ENCODE measurements at places on chromosomes 5 and 9.

- DNase-seq = no peak
Measured at GRCh38 chr5:55708732-55709131, 3.4 kb downstream of the SLC38A9 start.

DNA sequence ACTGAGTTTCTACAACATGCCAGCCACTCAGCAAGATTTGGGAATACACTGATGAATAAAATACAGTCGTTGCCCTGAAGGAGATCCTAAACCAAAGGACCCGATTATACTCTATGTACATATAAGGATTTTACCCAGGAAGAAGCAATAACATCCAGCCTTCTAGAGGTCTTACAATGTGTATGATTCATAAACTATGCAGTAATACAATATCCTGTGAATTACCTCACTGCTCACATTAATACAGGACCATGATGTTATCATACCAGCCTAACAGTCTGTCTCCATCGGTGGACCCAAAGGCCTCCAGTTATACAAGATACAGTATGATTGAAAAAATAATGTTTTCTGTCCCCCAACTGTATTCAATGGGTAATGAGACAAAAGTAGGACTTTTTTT lies 310.5 kb upstream of the TRPM3 start:
- DNase-seq = no peak

DNA sequence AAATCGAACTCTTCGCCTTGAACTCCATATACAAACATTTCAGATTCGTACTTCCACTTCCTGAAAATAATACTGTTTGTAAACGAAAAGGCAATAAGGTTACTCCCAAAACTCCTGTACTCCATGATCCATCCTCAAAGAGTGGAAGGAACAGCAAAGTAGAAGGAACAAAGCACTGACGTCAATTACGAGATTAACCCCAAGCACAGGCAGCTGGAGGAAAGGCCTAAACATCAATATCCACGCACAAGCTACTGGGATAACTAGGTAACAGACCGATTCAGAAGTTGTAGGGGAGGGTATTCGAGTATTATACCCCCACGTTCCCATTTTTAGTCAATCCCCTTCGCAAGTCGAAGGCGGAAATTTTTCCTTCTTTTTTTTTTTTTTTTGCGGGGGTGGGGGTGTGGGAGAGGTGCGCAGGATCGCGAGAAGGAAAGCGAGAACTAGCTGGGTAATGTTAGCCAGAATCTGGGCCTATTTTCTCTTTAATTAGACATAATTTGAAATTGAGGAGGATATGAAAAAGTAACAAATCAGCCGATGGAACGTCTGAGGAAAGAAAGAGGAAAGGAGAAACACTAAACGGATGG lies 909 bp downstream of the AFF4 start:
- no peak for DNase-seq

- DNase-seq = no peak
Measured at GRCh38 chr5:148685520-148686134, 31.3 kb upstream of the HTR4 start.

- peak; percentile 60 for DNase-seq
Measured at GRCh38 chr9:119963258-119963797, 594.1 kb upstream of the BRINP1 start.

GRCh38 chr9:111175350-111175749 lies 137.1 kb upstream of the LPAR1 start:
- DNase-seq = no peak

DNA sequence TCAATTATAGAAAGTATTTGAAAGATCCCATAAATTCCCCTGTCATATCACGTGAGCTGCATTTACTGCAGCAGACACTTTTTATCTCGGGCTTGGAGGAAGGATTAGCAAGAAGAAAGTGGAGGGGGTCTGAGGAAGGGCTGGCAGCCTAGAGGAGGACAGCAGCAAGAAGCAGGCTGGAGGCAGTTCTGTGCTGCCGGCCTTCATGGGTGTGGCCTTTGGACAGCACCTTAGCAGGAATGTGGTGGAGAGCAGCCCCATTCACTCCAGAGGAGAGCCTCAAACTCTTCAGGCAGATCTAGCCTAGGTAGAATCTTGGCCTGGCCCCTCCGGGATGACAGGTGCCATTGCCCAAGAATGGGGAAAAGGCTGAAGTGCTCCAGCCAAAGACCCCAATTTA lies 89.8 kb upstream of the GABRP start:
- no peak for DNase-seq

- DNase-seq = no peak
Measured at GRCh38 chr5:176761755-176762154, 48.6 kb upstream of the UNC5A start.

DNA sequence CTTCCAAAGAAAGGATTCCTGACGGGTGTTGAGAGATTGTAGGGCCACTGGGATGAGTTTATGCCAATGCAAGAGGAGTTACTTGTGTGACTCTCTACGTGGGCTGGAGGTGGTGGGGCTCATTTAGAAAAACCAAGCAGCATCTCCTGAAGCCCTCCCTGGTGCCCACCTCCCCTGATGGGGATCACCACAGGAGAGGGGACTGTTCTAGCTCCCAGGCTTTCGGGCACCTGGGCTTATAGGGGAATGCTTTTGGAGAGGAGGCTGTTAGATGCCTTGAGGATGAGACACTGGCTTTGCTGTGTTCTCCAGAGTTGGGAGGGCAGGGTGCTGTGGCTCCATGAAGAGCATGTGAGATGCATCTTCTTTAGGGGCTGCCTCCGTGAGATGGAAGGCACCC lies 65.0 kb downstream of the IRX1 start:
- DNase-seq = no peak

DNA sequence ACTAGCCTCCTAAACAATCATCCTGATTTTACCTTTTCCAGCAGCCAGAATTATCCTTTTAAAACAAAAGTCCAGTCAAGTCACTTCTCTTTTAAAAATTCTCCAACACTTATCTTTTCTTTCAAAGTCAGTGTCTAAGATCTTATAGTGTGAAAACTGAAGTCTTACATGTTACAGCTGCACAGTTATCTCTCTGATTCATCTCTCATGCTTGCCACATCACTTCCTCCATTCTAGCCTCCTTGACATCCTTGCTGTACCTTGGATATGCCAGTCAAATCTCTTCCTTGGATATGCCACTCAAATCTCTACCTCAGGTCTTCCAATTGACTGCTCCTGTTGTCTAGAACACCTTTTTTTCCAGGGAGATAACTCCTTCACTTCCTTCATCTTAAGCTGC lies 361.7 kb upstream of the FTMT start:
- no peak for DNase-seq

DNA sequence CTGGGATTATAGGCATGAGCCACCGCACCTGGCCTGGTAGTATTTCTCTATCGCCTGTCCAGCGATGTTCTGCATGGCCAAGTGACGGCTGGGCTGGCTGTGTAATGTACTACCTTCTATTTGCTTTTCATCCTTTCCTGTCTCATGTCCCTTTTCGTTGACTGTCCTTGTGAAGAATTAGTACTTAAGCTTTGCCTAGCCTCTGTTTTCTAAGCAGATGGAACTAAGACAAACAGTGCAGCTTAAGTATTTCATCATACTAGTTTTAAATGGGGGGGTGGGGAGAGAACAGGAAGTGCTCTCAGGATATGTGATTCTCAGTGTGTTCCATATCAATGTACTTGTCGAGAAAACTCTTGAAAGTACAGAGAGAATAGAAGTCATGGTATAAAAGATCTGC lies 31.7 kb upstream of the CCL21 start:
- no peak for DNase-seq

GRCh38 chr5:92409134-92409533 lies 1026.0 kb upstream of the ARRDC3 start:
- no peak for DNase-seq

GRCh38 chr5:23028445-23029021 lies 175.4 kb upstream of the CDH12 start:
- DNase-seq = no peak

DNA sequence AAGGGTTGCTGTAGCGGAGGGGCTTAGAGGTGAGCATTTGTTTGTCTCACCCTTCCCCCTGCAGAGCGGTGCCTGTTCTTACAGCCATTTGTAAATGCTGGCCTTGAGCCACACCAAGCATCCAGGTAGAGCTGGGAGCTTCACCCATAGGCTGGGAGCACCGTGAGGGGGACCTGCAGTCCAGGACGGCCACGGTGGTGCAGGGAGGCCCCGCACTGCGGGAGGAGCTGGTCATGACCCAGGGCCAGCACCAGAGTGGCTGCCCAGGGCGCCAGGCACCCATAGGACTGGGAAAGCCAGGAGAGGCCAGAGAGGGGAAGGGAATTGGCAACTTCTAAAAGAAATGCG lies 197.3 kb upstream of the ADAMTS16 start:
- no peak for DNase-seq

DNA sequence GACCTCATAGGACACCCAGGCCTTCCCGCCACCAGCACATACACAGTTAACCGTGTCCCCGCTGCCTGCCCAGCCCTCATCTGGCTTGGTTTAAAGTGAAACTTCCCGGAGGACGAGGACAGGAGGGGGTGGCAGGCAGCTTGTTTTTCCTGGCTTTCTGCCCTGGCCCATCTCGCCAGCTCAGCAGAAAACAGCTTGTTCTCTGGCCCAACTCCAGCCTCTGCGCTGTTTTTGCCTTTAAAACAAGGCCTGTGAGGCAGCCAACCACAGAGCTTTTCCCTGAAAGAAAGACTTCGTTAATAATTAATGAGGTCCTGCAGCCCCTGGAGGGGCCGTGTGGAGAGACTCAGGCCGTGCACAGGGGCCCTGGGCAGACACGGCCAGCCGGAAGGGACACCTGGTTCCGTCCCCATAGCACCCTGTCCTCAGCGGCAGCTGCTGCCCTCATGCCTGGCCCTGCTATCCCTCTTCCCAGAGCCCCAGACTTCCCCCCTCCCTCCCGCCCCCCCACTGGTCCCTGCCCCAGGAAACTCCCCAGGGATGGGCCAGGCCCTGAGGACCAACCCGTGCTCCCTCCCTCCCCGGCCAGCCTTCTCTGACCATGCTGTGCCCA lies 108.7 kb downstream of the RXRA start:
- no peak for DNase-seq

DNA sequence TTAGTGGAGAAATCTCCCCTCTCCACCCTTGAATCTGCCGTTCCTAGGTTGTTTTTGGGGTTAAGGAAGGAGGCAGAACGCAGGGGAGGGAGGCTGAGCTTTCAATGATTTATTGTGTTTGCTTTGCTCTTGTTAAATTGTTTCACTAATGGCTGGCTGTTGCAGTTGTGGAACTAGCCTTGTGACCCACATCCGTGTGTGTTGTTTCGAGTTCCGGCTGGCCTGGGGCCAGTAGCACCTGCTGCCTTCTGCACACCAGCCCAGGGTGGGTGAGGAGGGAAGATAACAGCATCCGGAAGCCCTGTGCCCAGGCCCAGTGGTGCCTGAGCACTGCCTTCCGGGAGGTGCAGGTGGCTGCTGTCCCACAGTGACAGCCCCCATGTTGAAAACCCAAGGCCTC lies 3.6 kb downstream of the ERGIC1 start:
- DNase-seq = no peak

DNA sequence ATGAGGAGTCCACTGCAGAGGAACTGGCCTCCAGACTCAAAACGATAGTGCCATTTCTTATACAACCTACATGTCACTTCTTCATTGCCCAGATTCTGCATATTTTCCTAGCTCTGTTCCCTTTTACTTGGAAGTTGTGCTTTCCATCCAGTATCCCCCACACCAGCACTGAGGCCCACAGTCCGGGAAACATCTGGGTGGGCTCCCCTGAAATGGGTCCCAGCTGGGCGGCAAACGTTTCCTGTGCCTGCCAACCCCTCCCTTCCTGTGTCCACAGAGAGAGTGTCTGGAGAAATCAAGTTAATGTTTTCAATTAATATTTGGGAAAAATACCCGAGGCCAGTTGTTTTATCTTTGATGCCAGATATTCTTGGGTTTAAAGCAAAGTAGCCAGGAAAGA lies 111.8 kb downstream of the COL23A1 start:
- DNase-seq = no peak

- no peak for DNase-seq
Measured at GRCh38 chr9:114370968-114371320, 16.8 kb downstream of the AKNA start.

DNA sequence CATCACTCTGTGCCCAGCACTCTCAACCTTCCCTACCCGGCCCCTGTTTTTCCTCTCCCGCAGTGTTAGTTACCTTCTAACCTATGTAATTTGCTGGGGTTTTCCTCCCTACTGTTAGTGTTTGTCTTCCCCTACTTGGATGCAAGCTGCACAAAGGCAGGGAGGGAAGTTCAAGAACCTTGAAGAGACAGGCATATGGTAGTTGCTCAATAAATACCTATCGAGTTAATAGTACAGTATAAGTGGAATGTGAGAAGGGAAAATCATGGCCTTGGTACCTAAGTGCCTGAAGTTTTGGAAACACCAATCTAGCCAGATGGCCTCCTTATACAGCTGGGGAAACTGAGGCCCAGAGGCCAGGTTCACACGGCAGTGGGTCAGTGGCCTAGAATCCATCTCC lies 24.2 kb downstream of the PDGFRB start:
- no peak for DNase-seq

DNA sequence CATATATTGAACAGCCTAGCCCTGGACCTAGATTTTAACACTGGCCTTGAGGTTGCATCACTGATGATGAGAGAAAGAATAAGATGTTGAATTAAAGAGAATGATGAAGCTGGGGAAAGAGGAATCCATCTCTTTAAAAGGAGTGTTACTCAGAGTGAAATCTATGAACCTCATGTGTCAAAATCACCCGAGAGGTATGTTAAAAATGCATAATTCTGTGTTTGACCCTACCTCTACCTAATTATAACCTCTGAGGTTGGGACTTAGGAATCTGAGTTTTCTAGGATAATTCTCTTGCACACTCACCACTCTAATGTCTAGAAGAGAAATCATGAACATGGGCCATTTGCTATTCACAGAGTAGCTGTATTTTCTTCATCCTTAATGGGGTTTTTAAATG lies 479.4 kb downstream of the ENC1 start:
- no peak for DNase-seq

DNA sequence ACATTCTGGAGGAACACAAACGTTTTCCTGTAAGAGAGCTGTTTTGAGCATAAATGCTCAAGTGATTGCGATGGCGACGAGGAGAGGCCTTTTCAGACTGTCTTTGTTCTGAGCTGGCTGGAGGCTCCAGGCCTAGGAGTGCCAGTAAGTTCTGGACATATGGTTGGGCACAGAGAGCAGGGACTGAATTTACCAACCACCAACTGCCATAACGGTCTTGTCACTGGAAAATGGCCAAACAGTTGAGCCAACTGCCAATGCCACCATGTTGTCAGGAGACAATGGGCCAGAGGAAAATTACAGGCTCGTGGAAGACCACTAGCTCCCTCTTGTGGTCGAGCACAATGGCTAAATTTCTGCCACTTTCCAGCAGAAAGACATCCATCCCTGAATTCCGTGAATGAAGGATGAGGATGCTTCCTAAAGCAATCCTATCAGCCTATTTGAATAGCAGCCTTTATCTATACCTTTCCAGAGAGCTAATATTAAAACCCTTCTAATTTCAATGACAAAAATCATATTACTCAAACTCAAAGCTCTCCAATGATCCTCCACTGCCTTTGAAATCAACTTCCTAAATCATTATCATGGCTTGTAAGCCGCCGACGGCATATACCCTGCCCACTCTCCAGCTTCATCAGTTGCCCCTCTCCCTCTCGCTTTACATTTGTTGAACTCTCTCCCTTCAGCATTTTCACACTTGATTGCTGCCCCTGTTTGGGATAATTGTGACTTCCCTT lies 66.9 kb upstream of the GLIS3 start:
- DNase-seq = peak; percentile 54

Measured in iPS DF 6.9 (cell line).